ENCODE measurements at places on chromosomes 1 and 21.

DNA sequence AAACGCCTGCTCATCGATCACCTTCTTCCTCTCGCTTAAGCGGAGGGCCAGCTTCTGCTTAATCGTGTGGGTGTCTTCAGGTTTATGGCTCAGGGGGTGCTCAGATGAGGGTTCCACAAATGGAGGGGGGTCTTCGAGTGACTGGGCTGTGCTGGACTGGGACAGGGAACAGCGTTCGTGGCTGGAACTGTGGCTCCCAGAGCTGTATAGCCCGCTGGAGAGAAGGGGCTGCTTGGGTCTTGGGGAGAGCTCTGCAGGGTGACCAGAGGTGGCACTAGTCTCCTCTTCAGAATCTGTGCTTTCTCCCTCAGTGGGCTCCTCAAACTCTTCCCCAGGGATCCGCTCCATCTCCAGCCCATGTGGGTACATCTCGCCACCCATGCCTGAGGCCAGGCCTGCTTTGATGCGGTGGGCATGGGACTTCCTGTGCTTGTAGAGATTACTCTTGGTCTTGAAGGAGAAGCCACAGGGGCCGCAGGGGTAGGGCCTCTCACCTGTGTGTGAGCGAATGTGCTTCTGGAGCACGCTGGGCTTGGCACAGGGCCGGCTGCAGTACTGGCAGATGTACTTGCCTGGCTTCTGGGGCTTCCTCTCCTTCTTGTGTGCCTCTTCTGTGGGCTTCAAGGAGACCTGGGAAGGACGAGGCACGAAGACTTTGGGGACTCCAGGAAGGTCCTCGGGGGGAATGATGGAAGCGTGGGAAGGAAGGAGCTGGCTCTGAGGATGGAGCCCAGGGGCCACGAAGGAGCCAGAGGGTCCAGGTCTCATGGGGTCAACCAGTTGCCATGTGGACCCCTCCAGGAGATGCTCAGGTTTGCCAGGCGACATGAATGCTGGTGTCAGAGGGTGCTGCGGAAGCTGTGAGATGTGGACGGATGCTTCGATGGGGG lies 99.4 kb upstream of the EDN2 start:
- DNase-seq = no peak

DNA sequence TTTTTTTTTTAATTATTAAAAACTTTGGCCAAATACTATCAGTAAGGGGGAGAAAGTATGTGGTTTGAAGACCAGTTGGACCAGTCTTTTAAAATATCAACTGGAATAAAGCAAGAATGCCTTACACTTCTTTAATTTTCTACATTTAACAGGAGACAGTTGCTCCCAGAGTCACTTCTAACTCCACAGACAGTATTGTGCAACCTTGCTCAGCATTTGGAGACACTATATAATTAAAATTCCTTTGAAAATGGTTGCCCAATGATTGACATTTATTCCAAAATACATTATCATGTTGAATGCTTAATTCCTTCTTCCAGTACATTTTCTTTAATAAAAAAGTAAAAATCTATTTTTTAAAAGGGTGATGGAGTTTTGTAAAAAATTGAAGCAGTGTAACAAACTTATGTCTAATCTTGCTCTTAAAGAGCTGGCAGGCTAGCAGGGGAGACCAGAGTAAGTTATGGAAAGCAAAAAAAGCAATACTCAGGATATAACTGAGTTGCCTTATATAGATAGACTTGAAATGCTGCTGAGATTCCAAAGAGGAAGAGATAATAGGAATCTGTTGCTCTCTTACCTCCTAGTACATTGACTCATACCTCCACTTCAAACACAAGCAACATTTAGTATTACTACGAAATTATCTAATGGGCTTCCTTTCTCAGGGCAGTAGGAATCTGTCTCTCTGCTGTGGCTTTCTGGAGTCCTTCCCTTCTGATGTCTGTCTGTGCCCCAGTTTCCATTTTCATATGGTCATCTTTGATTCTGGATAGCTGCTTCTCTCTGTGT lies 69.7 kb upstream of the RGL1 start:
- DNase-seq = no peak

- no peak for DNase-seq
Observed at GRCh38 chr1:228448372-228448771, 31.7 kb upstream of the TRIM17 start.

DNA sequence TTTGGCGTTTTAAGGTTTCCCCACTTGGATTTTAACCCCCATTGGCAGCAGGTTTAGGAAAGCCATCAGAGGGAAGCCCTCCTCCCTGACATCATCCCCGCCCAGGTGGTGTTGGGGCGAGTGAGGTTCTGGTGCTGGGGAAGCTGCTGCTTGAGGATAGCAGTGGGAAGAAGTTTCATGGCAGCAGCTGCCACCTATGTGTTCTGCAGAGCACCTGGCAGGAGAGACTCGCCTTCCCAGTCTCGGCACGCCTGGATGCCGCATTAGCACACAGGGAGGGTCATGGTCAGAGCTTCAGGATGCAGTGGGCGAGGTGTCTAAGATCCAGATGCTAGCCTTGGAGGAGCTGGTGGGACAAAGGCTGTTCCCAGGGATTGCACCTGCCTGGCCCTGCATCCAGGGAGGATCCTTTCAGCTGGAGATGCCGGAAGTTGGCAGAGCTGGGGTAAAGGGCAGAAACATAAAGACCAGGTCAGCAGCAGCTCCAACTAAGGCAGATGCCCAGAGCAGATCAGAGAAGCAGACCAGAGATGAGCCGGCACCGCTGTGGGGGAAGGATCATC lies 33.9 kb downstream of the ABCG1 start:
- DNase-seq = no peak

DNA sequence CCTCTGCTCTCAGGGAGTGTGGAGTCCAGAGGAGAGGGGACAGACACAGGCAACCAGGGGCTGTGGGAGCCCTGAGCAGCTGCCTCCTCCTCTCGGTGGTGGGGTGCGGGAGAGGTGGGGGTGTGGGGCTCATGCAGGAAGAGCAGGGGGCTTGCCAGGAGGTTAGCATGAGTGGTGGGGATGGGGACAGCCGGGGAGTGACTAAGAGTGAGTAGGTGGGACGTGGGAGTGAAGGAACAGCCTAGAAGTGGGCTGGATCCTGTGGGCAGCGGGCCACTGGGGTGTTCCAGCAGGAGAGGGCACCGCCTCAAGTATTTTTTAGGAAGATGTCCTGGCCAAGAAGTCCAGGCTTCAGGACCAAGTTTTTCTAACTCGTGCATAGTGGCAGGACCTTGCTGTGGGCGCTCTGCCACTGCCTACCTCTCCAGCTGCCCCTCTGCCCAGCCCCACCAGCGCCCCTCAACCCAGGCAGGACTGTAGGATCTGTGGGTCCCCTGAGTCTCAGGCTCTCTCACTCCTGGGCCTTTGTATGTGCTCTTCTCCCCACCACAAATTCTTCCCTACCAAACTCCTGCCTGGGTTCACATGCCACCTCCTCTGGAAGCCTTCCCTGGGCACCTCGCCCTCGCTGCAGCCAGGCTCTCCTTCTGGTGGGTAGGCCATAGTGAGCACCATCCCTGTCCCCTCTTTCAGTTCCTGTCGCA lies 18.8 kb upstream of the LHX4 start:
- no peak for DNase-seq

DNA sequence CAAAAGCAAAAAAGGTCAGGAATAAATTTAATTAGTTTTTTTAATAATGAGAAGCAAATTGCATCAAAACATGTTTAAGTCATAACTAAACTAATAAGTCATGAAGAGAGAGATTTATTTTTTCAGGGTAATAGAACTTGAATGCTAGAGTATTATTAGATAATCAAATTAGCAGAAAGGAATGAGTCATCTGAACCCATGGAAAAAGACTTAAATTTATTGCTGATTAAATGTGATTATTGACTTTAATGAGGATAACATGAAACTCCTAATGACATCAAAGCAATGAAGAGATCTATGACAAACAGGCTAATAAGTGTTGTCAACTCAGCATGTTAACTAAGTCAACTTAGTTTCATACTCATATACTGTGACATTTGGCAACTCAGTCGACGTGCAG lies 264.2 kb downstream of the USP25 start:
- DNase-seq = no peak

DNA sequence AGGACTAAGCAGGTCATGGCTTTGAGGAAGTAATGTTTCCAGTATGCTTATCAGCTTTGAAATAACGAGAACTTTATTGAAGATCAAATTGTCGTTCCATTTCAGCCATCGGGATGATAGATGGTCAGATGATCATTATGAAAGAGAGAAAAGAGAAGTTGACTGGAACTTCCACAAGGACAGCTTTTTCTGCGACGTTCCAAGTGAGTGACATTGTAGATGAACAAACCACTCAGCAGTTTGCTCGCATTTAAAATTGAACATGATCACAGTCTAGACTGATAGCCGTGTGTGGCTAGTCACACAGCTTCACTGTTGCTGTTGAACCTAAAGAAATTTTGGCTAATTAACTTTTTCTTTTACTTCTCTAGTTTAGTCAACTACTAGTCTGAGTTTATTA lies 151.1 kb downstream of the TLR5 start:
- DNase-seq = no peak

DNA sequence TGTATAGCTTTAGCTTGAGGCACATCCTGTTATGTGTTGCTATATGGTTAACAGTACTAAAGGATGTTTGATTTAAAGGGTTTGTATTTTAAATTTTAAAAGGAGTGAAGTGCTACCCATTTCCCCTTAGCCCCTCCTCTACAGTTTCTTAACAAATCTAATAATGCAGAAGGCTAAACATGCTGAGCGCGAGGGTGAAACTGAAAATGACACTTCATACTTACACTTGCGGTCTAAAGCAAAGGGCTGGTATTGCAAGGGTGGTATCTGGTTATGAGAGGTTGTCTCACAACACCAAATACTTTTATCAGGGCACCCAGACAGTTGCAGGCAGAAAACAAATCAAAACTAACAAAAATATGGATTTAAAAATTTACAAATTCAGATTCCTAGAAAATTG lies 172.3 kb downstream of the SIPA1L2 start:
- DNase-seq = no peak

- no peak for DNase-seq
Observed at GRCh38 chr1:2583871-2584351, 2.7 kb upstream of the PRXL2B start.

GRCh38 chr1:119662034-119662437 lies 14.0 kb upstream of the ZNF697 start:
- no peak for DNase-seq

GRCh38 chr1:231808116-231808515 lies 181.5 kb downstream of the DISC1 start:
- DNase-seq = no peak

DNA sequence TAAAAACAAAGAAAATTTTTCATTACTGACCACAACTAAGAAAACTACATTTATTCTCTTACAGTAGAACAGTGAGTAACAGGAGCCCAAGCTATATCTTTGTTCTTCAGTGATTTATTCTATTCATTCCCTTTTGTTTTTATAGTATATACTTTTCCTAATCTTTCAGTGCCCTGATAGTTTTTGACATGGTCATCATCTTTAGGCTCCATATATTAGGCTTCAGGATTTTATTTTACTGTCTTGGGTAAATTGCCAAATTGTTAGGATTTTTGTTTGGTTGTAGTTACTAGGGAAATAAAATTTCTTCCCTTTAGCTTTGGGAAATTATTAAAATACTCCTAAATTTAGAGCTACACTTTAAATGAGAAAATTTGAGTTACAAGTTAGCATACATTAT lies 10.3 kb downstream of the FBXO28 start:
- DNase-seq = no peak

DNA sequence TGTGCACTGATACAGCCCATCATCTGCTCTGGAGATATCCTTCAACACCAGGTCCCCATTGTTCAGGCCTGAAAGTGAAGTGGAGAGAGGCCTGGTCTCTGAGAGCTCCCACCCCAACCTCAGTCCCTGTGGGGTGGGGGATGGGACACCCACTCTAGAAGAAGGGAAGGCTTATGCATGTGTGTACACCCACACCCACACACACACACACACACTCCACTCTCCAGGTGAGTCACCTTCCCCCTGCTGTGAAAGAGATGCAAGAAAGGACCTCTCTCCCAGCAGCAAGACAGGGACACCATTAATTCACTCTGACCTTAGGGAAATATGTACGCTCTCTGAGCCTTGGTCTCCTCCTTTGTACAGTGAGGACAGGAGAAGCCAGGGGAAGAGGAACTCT lies 5.9 kb downstream of the VSIG8 start:
- no peak for DNase-seq

- DNase-seq = no peak
Observed at GRCh38 chr1:153646672-153647345, 11.7 kb upstream of the SNAPIN start.

All from A673 (cell line).